ENCODE measurements at places on chromosomes 4 and X. TPM values are rescaled to one million over a fixed set of nuclear protein-coding genes. Genes with fewer than 3 reads are reported as not detected.

Gene RAB33A
- total RNA-seq, result 0.93 TPM

DNA sequence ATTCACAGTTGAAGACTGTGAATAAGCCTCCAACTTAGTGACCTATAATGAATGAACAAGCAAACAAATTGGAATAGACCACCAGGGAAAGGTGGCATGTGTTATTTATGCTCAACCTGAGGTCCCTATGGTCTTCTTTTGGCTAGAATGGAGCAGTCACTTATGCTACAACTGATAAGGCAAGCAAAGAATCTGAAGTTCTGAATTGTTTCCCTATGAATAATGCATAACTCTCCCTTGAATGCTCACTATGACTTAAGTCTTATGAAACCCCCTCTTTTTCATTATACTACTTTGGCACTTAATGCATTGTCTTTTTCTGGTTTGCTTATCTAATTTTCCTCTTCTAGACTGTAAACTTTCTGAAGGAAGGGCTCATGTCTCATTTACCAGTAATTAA, 2.6 kb downstream of the GIMD1 start:
- ATAC-seq, result no peak

GRCh38 chr4:169136330-169136729, 126.3 kb upstream of the CBR4 start:
- no peak for ATAC-seq

- ATAC-seq, result no peak
Observed at GRCh38 chrX:135112096-135112729, 8.1 kb downstream of the ETDB start.

Gene DUSP21
- total RNA-seq, result not detected

DNA sequence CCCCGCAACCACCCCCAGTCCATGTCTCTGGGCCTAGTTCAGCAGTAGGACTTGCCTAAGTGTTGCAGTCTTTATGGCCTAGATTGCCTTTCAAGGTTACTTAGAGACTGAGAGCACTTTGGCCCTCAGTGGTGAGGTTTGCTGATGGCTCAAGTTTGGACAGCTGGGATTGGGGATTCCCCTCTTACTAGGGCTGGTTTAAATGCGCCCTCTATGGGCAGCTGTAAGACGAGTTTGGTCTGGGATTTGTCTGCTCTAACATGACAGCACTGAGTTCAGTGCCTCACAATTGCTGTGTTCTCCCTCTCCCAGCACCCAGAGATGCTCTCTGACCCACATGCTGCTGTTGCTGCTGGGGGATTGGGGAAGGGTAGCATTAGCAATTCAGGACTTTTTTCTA, 23.1 kb downstream of the DACH2 start:
- ATAC-seq, result no peak

Gene ATOH1
- total RNA-seq, result not detected

Gene PCSK1N
- 7.4 TPM for total RNA-seq

Gene TAF7L
- total RNA-seq, result not detected

GRCh38 chr4:76679691-76680090, 218.3 kb downstream of the SOWAHB start:
- no peak for ATAC-seq

DNA sequence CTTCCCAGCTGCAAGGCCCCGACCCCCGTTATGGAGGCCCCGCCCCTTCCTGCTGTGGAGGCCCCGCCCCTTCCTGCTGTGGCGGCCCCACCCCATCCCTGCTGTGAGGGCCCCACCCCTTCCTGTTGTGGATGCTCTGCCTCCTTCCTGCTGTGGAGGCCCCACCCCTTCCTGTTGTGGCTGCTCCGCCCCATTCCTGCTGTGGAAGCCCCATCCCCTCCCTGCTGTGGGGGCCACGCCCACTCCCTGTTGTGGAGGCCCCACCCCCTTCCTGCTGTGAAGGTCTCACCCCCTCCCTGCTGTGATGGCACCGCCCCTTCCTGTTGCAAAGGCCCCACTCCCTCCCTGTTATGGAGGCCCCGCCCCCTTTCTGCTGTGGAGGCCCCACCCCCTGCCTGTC, 104.9 kb upstream of the PSAPL1 start:
- ATAC-seq, result peak; percentile 21

GRCh38 chrX:13023567-13023966, 20.9 kb downstream of the FAM9C start:
- ATAC-seq, result no peak

Gene SPANXD
- not detected for total RNA-seq

GRCh38 chr4:3850128-3850527, 83.9 kb downstream of the ADRA2C start:
- ATAC-seq, result no peak

DNA sequence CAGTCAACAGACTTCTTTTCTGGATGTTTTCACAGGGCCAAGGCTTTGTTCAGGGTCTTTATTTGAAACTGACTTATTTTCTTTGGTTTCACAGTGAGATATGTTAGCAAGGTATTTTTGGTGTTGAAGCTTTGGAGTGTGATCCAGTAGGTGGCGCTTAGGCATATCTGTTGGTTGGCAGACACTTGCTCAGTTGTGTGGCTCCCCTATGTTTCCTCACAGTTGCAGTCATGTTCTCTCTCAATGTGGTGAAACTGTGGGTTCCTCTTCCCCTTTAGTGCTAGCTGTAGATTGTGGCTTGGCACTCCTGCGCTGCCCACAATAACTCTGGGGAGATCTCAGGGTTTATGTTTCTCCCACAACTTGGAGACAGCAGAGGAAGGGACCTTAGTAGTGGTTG, 460.8 kb downstream of the SLITRK2 start:
- no peak for ATAC-seq

DNA sequence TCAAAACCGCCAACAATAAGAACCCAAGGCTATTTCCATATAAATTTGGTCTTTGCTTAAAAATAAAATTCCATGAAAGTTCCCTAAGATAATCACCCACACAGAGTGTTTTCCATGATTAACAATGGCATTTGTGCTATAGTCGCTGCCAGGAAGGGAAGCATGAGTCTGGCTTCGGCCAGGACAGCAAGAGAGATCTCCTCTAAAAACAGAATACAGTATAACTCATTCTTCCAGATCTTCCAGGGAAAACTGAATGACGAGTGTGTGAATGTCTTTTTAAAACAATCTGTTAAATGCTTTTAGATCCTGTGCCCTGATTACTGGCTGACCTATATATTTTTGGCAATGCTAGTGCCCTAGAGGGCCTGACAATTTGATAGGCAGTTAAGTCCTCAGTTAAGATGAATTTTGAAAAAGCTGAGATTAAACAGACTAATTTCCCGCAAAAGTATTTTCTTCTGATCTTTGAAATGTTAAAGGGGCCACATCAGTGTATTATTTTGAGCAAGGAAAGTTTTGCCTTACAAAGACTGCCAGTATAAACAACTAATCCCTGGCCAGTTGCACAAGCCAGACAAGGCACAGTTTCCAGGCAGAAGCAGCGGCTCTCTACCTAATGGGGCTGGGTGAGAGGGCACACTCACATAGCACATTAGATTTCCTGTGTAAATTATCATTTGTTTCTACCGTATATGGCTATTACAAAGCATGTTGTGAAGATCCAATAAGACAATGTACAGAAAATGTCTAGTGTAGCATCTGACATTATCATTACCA, 127.3 kb downstream of the DCHS2 start:
- ATAC-seq, result peak; percentile 24

Gene TSPAN5
- total RNA-seq, result 11.1 TPM

- ATAC-seq, result no peak
Observed at GRCh38 chr4:126056116-126056650, 741.4 kb downstream of the FAT4 start.

GRCh38 chr4:56730097-56730496, 49.0 kb upstream of the HOPX start:
- no peak for ATAC-seq

DNA sequence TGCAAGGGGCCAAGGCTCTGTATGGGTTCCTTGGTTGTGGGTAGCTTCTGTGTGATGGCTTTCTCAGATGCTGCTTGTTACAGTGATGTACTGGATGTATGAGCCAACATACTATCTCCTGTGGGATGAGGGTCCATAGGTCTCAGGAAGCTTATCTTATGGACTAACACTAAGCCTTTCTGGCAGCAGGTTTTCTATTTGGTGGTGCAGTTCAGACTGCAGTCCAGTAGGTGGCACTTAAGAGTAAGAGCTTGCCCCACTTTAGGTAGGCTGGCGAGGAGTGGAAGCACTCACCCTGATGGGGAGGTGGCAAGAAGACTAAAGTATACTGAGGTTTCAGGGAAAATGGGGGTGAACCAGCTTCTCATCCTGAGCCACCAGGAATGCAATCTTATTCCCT, 306.7 kb upstream of the MAOA start:
- ATAC-seq, result no peak

- ATAC-seq, result no peak
Observed at GRCh38 chrX:53085661-53086229, 3.6 kb downstream of the TSPYL2 start.

- no peak for ATAC-seq
Observed at GRCh38 chr4:55469979-55470378, 74.2 kb downstream of the TMEM165 start.

Gene ASB9
- 2.8 TPM for total RNA-seq

- no peak for ATAC-seq
Observed at GRCh38 chr4:138775890-138776289, 239.7 kb upstream of the NOCT start.

DNA sequence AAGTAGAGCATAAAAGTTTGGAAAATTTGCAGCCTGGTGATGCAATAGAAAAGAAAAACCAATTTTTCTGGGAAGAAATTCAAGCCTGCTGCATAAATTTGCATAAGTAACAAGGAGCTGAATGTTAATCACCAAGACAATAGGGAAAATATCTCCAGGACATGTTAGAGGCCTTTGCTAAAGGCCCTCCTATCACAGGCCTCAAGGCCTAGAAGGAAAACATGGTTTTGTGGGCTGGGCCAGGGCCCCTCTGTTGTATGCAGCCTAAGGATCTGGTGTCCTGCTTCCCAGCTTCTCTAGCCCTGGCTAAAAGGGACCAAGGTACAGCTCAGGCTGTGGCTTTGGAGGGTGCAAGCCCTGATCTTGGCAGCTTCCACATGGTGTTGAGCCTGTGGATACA, 6.2 kb upstream of the RTL3 start:
- no peak for ATAC-seq

GRCh38 chr4:7156328-7156727, 36.0 kb upstream of the SORCS2 start:
- ATAC-seq, result peak; percentile 14

Gene TKTL2
- total RNA-seq, result not detected

Gene PDGFRA
- 164 TPM for total RNA-seq

GRCh38 chr4:168269896-168270295, 48.7 kb downstream of the DDX60 start:
- ATAC-seq, result no peak

GRCh38 chr4:112213856-112214255, 17.7 kb upstream of the AP1AR start:
- no peak for ATAC-seq

DNA sequence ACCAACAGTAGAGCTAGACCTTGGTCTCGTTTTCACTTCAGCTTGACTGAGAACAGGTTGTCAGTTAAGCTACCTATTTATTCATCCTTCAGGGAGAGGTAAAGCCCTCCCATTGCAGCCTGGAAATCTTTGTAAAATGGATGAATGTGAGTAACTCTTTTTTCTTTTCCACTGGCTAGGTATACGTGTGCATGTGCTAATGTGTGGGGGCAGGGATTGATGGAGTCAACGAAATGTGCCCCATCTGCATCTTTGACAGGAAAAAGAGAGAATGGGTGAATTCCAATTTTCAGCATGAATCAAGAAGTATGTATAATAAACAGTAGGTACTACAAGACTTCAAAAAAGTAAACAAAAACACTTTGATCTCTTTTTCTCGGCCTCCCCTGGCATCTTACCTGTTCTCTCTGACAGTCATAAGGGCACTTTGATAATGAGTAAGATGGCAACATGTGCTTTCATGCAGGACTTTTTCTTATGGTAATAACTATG, at the start of gene IL21:
Gene IL21, minus strand, starts transcription at position 51 of the 492 bp plus-strand sequence. CDS start 55 bp downstream, outside the sequence.
- ATAC-seq, result no peak

Measured in gastroesophageal sphincter (tissue), 4 donors.